ENCODE measurements at places on chromosomes 13 and 19. TPM values are rescaled to one million over a fixed set of nuclear protein-coding genes. Genes with fewer than 3 reads are reported as not detected.

Gene GDF15
- 15.7 TPM for total RNA-seq

Gene ZNF724
- total RNA-seq, result 77.5 TPM

Gene C19orf33
- 58.9 TPM for total RNA-seq

Gene SLC17A7
- total RNA-seq, result 1.6 TPM

Gene LGALS7
- total RNA-seq, result not detected

DNA sequence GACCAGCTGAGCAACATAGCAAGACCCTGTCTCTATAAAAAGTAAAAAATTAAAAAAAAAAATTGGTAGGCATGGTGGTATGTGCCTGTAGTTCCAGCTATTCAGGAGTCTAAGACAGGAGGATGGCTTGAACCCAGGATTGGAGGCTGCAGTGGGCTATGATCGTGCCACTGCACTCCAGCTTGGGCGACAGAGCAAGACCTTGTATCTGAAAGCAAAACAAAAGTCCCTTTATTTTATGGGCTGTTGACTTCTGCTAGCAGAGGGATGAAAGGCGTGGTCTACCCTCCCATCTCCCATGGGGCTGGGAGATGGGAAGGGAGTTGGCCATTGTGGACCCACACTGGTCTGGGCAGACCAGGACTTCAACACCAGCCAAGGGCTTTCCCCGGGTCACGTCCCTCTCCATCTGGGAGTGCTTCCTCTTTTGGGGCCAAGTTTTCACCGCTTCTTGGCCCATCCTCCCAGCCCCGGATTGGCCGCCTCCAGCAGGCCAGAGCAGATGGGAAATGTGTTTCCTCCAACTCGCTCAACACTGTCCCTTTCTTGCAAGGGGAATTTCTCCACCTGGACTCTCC lies 2.2 kb upstream of the TNFSF9 start:
- peak; percentile 53 for DNase-seq
- H3K27ac ChIP-seq, result no peak overlapping the region
- H3K36me3 ChIP-seq, result no peaks in the 10 kb centered on the region
- H3K4me3 ChIP-seq, result no peak overlapping the region

DNA sequence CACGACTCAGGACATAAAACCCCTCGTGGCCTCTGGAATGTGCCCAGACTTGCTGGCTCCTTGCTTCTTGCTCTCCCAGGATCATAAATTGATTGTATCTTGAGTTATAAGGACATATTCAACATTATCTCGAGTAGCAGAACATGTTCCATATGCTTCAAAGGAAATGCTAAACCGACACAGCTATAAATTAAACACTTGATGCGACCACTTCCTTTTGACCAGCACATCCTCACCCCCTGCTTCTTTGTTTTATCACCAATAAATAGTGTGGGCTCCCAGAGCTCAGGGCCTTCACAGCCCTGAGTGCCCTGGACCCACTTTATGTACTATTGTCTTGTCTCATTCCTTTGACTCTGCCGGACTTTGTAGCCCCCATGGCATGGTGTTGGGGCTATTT lies 157.0 kb upstream of the PABPC3 start:
- no peaks in the 10 kb centered on the region for H3K36me3 ChIP-seq
- no peak for DNase-seq
- no peak overlapping the region for H3K27ac ChIP-seq
- no peaks in the 10 kb centered on the region for H3K4me1 ChIP-seq
- no peaks in the 10 kb centered on the region for H3K27me3 ChIP-seq

- H3K27me3 ChIP-seq, result no peaks in the 10 kb centered on the region
- peaks cover 11% of the 10 kb centered on the region for H3K4me1 ChIP-seq
- H3K36me3 ChIP-seq, result no peaks in the 10 kb centered on the region
- no peak overlapping the region for H3K4me3 ChIP-seq
- no peak for DNase-seq
Observed at GRCh38 chr19:7905859-7906258, 2.2 kb downstream of the MAP2K7 start.

- H3K4me1 ChIP-seq, result no peaks in the 10 kb centered on the region
- no peaks in the 10 kb centered on the region for H3K27me3 ChIP-seq
- H3K36me3 ChIP-seq, result no peaks in the 10 kb centered on the region
- DNase-seq, result no peak
- H3K27ac ChIP-seq, result no peak overlapping the region
Observed at GRCh38 chr19:18955042-18955441, 14.0 kb upstream of the HOMER3 start.

DNA sequence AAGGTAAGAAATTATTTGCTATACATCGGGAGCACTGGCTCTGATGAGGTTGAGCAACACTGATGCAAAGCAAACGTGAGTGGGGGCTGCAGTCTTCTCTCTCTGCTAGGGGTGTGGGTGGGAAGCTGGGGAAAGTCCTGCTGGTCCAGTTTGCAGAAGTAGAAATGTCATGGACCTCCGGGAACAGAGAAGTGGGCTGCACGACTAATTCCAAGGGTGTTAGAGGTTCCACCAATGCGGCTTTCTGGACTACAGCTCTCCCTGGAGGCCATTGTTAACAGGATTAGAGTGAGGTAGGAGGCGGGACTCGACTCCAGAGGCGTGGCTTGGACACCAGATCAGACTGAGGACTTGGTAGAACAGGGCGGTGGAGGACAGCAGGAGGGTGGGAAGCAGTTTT lies 5.7 kb upstream of the FBXO27 start:
- no peak overlapping the region for H3K4me3 ChIP-seq
- peaks cover 9% of the 10 kb centered on the region for H3K4me1 ChIP-seq
- H3K27me3 ChIP-seq, result no peaks in the 10 kb centered on the region
- no peak overlapping the region for H3K27ac ChIP-seq
- DNase-seq, result peak; percentile 89

DNA sequence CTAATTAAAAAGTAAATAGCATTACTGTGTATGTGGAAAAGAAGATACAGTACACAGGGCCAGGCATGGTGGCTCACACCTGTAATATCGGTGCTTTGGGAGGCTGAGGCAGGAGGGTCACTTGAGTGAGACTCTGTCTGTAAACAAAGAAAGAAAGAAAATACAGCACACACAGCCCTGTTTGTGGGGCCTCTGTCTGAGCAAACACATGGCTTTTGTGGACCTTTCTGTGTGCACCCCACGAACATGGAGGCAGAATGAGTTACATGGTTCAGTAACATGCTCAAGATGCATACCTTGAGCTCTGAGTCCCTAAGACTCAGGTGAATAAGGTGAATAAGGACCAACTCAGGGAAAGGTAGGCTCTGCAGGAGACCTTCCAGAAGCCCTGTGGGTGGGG lies 20.0 kb upstream of the AMER2 start:
- no peak overlapping the region for H3K27ac ChIP-seq
- no peak for DNase-seq
- H3K36me3 ChIP-seq, result no peaks in the 10 kb centered on the region
- H3K27me3 ChIP-seq, result no peaks in the 10 kb centered on the region
- H3K4me3 ChIP-seq, result no peak overlapping the region

GRCh38 chr13:27961227-27962085 lies 7.7 kb downstream of the CDX2 start:
- H3K27ac ChIP-seq, result no peak overlapping the region
- H3K27me3 ChIP-seq, result peaks cover 100% of the 10 kb centered on the region
- DNase-seq, result peak; percentile 76
- peaks cover 47% of the 10 kb centered on the region for H3K4me1 ChIP-seq
- no peaks in the 10 kb centered on the region for H3K36me3 ChIP-seq

DNA sequence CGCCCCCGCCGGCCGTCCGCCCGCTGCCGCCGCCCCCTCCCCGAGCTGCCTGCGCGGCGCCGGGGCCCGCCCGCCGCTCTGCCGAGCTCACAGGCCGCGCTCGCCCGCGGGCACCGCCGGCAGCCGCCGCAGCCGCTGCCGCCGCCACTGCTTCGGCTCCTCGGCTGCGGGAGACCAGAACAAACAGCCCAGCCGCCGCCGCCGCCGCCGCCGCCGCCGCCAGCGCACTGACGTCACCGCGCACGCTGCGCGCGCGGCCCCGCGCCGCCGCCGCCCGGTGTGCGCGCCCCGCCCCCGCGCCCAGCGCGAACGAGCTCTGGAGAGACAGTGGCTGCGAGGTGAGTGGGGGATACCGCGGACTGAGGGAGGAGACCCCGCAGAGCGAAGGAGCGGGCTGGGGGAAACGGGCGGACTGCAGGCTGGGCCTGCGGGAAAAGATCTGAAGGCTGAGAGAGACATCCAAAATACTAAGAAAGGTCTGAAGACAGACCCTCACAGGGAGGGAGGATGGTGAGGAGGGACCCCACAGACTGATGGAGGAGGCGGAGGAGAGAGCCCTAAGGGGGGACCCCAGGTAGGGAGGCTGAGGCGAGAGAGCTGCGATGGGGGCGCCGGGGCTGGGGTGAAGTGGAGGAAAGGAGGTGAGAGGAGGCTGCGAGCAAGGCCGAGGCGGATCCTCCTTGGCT lies at the start of gene BRD4:
BRD4 (minus strand) TSS at position 229 of the 686 bp plus-strand sequence. CDS start 59,440 bp downstream, outside the sequence.
- peak within 1 kb of the TSS; percentile 90 for H3K27ac ChIP-seq
- H3K36me3 ChIP-seq, result no peaks in the 10 kb centered on the region
- peak within 1 kb of the TSS; percentile 96 for H3K4me3 ChIP-seq
- peaks cover 19% of the 10 kb centered on the region for H3K4me1 ChIP-seq
- H3K27me3 ChIP-seq, result no peaks in the 10 kb centered on the region
- peak; percentile 81 for DNase-seq

DNA sequence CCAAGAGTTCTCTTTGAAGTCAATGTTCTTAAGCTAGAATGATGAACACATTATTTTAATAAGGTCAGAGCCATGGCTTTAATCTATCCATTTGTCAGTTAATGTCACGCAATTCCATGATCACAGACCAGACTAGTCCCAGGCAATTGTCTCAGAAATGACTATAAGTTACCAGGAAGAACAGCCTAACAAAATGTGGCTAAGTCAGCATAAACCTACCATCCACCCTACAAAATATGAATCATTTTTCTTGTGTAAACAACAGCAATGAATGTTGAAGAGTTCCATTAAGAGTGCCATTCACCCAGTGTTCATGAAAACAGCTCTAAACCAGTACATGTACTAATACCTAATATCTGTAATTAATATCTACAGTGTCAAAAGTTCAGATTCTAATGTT lies 127.5 kb downstream of the KCTD12 start:
- H3K4me3 ChIP-seq, result no peak overlapping the region
- H3K36me3 ChIP-seq, result no peaks in the 10 kb centered on the region
- no peaks in the 10 kb centered on the region for H3K27me3 ChIP-seq
- DNase-seq, result no peak

DNA sequence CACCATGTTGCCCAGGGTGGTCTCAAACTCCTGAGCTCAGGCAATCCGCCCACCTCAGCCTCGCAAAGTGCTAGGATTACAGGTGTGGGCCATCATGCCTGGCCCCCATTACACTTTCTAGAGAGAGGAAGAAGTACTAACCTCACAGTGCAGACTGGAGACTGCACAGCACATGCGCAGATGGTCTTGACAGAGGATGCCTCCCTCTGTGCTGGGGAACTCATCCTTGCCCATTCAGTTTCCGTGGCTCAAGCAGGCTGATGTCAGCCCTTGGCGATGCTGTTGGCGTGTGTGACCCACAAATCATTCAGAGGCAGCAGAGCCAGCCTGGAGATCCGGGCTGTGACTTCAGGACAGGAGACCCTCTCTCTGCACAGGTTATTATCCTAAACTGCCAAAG lies 14.6 kb upstream of the FFAR2 start:
- no peaks in the 10 kb centered on the region for H3K36me3 ChIP-seq
- H3K4me1 ChIP-seq, result no peaks in the 10 kb centered on the region
- H3K27ac ChIP-seq, result no peak overlapping the region
- no peak overlapping the region for H3K4me3 ChIP-seq
- DNase-seq, result no peak
- no peaks in the 10 kb centered on the region for H3K27me3 ChIP-seq

- no peaks in the 10 kb centered on the region for H3K27me3 ChIP-seq
- no peaks in the 10 kb centered on the region for H3K36me3 ChIP-seq
- no peak for DNase-seq
- H3K4me3 ChIP-seq, result no peak overlapping the region
- H3K4me1 ChIP-seq, result no peaks in the 10 kb centered on the region
Observed at GRCh38 chr13:104098421-104098820, 1032.2 kb upstream of the SLC10A2 start.
